ENCODE measurements at places on chromosomes 1 and 21.

DNA sequence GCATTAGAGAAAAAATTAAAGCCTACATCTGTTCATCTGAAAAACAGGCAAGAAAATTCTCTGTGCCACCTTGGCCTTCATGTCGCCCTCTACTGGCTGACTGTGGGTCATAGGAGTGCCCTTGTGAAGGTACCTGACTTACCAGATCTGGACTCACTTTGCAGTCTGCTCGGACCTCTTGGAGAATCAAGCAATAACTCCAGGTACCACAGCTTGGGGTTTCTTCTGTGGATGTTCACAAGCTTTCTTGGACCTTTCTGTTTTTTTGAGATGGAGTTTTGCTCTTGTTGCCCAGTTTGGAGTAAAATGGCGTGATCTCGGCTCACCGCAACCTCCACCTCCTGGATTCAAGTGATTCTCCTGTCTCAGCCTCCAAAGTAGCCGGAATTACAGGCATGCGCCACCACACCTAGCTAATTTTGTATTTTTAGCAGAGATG, 2.4 kb upstream of the PRAMEF18 start:
- DNase-seq = no peak

DNA sequence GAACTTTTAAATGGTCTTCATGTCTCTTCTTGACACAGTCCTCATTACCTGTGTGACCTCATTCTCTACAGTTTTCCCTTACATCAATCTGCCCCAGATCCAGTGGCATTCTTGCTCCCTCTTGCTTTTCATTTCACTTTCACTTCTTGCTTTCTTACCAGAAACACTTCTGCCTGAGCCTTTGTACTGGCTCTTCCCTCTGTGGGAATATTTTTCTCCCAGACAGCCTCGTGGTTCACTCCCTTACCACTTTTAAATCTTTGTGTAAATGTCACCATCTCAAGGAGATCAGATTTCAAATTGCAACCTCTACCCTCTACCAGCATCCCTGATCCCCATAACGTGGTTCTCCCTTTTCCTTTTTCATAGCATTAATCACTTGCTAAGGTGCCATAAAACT, 73.2 kb downstream of the DISC1 start:
- DNase-seq = no peak

DNA sequence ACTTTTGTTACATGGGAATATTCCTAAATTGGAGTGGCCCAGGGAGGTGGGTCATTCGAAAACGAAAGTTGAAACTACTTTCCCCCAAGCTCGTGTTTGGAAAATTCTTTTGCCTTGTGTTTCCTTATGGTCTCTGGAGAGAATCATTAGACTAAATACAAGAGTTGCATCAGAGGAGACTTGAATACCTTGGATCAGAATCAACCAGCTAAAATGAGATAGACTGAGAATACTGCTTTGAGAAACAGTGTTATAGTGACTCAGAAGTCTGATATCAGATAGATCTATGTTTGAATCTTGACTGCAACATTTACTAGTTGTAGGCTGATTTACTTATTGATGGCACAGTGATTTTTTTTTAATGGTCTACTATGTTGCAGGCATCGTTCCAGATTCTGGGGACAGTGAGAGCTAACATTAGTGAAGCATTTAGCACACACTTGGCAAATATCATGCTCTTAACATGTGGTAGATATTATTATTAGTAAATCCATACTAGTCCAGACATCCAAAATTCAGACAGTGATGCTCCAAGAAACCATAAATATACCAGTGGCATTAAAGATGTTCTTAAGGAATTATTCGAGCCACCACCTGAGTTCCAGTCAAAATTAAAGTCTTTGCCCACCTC, 12.9 kb upstream of the ACTN2 start:
- DNase-seq = no peak

DNA sequence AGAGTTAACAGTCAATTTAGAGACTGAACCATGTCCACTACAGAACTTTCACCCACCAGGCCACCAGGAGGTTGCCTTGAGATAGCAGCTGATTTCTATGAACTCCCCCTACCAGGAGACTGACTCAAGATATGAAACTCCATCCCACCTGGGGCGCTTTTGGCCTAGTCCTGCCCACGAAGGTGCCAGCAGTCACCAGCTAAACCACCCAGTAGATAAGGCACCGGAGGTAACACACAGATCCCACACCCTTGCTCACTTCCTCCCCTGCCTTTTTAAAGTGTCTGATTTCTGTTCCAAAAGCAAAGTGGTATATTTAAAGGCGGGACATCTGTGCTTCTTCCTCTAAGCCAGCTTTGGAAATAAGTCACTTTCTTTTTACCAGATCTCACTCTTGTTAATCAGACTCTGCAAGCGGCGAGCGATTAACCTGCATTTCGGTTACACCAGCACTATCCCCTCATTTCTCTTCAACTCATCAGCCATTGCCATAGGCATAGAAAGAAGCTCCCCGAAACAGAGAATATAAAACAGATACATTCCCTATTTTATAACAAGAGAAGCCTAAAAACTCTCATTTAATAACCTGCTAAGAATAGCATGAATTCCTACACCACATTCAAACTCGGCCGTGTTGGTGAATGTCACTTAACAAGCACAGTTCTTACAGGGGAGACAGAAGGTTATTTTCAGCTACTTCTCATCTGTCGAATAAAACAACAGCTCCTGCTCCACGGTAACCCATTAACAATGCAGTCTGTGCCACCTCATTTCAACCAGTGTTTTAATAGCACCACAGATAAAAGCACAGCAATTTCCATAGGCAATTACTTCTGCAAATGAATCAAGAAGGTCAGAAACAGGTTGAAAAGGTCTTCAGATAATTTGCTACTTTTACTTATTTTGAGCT, 318.1 kb downstream of the KCNH1 start:
- no peak for DNase-seq

GRCh38 chr1:6438047-6438525, 13.5 kb downstream of the ESPN start:
- no peak for DNase-seq

GRCh38 chr1:87064986-87065385, 150.6 kb downstream of the HS2ST1 start:
- peak; percentile 45 for DNase-seq

- no peak for DNase-seq
Measured at GRCh38 chr1:13830170-13830569, 130.2 kb downstream of the PRDM2 start.

DNA sequence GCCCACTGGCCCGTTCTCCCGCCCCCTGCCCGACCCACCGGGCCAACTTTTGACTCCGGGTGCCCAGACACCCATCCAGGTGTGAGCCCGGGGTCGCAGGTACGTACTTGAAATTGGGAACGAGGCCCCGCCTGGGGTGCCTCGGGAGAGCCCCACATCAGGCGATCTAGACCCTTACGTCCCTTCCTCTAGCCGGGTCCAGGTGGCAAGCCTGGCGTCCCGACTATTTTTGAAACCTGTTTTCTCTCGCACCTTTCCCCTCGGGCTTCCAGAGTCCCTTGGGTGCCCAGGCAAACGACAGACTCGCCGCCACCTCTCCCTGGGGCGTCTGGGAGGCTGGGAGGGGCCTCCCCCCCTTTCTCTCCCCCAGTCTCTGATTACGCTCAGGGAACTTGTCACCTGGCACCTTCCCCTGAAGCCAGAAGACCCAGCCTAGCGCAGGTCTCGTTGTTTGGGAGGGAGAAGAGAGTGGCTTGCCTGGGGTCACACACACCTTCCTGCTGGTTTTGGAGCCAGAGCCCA, 898 bp downstream of the LDLRAP1 start:
- DNase-seq = no peak

DNA sequence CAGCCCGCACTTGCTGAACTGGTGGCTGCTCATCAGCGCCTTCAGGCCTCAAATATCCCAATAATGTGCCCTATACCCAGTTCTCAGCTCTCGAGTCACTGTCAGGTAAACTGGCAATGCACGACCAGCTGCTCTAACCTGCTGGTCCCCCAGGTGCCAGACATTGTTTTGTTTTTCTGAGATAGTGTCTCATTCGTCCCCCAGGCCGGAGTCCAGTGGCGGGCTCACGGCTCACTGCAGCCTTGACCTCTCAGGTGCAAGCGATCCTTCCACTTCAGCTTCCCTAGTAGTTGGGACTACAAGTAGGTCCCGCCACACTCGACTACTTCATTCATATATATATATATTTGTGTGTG, 1.0 kb upstream of the NADK start:
- DNase-seq = no peak

GRCh38 chr1:115181231-115181630, 91.9 kb upstream of the TSPAN2 start:
- no peak for DNase-seq

- no peak for DNase-seq
Measured at GRCh38 chr1:245878585-245878984, 628.5 kb downstream of the SMYD3 start.

GRCh38 chr1:228960705-228961104, 225.4 kb downstream of the RHOU start:
- DNase-seq = no peak

- no peak for DNase-seq
Measured at GRCh38 chr1:147115496-147115895, 56.8 kb downstream of the PRKAB2 start.

DNA sequence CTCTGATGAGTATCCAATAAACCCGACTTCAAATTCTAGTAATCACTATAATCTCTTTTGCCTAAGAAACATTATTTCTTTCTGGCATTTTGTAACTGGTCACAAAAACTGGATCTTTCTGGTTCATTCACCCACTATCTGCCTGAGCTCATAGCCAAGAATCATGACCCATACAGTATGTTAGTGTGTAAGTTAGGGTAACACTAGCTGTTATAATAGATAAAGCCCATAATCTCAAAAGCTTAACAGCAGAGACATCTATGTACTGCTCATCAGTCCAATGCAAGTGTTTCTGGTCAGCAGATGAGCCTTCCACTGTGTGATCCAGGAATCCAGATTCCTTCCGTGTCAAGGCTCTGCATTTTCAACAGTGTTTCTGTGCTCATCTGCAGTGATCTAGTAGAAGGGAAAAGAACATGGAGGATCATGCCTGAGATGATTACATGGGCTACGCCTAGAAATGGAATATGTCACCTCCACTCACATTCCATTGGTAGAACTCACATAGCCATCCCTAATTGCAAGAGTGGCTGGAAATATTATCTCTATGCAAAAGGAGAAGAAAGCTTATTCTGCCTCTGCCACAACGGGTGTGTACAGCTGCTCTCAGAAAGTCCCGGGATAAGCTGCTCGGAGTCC, 27.7 kb downstream of the RRAGC start:
- no peak for DNase-seq

DNA sequence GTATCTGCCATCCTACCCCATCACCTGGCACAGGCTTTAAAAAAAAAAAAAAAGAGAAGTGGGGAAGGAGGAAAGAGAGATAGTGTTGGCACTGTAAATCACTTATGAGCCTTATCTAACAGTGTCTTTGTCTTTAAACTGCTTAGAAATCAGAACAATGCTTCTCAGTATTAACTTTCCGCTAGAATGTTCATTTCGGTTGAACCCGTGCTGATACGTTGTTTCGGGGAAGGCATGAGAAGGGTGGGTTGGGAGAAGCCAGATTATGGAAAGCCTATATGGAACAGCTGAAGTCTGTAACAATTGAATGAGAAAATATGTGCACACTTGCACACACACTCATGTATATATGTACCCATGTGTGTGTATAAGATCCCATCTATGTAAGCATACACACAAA, 170.8 kb downstream of the GALNT2 start:
- DNase-seq = no peak

- DNase-seq = no peak
Measured at GRCh38 chr1:221961532-221962292, 219.8 kb upstream of the DUSP10 start.

DNA sequence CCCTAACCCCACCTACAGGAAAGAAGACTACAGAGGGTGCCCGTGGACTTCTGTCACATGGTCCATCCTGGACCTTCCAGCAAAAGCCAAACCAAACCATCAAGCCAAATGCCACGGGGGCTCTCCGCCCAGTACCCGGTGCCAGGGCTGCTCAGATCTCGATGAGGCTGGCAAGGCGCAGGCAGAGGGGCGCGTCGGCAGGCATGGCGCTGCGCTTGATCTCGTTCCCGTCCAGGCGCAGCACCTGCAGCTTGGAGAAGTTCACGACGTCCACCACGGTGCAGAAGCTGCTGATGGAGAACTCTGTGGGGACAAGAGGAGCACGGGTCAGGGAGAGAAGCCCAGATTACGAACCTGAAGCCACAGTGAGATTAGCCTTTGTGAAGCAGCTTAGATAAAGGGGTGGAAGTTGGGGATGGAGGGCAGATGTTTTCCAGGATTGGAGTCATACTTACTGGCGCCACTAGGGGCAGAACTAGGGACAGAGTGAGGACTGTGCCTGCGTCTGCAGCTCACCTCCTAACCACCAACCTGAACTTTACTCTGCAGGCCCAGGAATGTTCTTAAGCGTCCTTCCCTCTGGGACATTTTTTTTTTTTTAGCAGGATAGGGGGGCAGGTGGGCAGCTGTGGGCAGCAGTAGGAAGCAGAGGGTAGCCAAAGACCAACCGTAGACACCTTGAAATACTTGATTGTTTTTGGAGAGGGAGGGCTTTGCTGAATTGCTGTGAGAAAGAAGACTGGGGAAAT, 8.6 kb downstream of the FMOD start:
- no peak for DNase-seq

DNA sequence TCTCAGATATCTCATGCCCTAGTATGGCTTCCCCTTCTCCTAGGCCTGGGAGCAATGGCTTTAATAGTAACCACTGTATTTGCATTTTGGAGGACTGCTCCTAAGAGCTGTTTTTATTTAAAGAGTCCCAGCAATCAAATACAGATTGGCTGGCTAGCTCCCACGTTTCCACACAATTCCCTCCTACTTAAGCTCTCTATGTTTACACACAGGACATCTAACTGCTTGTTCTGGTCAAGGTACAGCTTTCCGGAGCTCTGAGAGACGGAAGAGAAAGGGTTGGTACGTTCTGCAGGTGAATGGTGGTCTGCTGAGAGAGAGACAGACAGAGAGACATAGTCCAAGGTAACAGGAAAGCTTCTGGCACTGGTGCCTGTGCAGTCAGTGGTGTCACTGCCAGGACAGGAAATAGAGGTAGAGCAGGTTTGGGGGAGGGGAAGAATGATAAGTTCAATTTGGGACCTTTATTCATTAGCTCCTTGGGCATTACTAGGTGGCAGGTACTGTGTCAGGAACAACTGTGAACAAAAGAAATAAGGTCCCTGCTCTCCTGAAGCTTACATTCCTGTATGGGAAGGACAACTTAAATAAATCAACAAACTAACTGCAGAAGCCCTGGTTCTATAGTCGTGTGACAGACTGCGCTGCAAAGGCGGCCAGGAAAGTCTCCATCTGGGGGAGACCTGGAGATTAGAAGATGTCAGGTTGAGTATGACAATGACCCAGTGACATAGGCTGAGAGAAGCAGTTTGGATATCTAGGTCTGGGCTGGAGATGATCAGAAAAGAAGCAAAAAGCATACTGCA, 1.2 kb upstream of the SLC25A33 start:
- no peak for DNase-seq

Measured in AG09309 (cell line).